AG04450 (cell line): ENCODE measurements at places on chromosomes 4 and X.

GRCh38 chrX:69037786-69038185 is 127.5 kb downstream of the PJA1 start:
- no peak for DNase-seq

GRCh38 chr4:39464886-39465501 is 6.1 kb downstream of the LIAS start:
- peak; percentile 71 for DNase-seq

GRCh38 chr4:147461161-147461560 is 19.7 kb upstream of the EDNRA start:
- no peak for DNase-seq

DNA sequence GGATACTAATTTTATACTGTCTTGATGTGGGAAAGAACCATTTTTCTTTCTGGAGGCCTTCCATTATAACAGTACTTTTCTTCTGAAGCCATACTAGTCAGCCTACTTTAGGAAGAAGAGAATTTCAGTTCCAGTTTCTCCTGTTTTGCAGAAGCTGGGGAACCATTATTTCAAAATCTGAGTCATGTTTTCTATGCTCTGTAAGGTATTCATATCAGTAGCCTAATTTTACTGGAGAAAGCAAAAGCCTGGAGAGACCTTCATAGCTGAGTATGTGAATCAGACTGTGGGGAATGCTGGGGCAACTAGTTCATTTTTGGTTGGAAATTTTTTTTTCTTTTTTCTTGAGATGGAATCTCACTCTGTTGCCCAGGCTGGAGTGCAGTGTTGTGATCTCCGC is 22.4 kb downstream of the AFF1 start:
- DNase-seq = no peak

DNA sequence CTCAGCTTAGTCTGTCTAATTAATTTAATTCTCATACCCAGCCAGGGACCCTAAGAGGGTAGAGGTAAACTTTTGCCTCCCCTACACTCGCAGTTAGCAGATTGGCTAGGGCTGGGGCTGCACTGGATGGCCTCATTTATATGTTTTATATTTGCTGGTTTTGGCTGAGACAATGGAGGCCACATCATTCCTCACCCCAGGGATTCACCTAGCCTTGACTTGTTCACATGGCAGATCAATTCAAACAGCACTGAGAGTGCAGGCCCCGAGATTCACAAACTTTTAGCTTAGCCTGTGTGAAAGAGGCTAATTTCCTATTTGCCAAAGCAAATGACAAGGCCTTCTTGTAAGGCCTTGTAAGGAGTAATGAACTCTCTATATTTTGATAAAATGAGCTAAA is 844.4 kb downstream of the ARAP2 start:
- DNase-seq = no peak

DNA sequence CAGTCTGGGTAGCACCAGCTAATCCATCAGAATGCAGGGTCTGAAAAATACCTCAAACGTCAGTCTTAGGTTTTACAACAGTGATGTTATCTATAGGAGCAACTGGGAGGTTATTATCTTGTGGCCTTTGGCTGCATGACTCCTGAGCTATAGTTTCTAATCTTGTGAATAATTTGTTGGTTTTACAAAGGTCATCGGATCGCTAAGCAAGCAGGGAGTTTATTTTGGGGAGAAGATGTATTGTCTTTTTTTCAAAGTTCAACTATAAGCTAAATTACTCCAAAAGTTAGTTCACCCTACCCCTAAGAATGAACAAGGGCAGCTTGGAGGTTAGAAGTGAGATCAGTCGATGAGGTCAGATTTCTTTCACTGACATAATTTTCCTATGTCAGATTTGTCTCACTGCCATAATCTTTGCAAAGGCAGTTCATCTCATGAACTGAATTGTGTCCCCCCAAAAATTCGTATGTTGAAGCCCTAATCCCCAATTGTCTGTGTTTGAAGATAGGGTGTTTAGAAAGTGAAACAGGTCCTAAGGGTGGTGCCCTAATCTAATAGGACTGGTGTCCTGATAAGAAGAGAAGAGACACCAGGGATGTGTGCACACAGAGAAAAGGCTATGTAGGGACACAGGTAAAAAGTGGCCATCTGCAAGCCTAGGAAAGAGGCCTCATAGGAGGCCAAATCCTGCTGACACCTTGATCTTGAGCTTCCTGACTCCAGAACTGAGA is 175.8 kb upstream of the GALNT7 start:
- DNase-seq = no peak

DNA sequence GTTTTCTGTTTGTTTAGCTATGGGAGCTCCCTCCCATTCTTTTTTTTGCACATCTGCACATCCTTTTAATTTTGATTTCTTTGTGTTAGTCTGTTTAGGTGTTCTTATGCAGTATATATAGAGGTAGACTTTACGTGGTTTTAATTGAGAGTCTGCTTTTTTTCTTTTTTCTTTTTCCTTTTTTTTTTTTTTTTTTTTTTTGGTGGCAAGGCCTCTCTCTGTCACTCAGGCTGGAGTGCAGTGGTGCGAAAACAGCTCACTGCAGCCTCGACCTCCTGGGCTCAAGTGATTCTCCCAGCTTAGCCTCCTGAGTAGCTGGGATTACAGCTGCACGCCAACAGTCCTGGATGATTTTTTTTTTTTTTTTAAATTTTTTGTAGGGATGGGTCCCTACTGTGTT is 68.2 kb downstream of the FAM193A start:
- no peak for DNase-seq

DNA sequence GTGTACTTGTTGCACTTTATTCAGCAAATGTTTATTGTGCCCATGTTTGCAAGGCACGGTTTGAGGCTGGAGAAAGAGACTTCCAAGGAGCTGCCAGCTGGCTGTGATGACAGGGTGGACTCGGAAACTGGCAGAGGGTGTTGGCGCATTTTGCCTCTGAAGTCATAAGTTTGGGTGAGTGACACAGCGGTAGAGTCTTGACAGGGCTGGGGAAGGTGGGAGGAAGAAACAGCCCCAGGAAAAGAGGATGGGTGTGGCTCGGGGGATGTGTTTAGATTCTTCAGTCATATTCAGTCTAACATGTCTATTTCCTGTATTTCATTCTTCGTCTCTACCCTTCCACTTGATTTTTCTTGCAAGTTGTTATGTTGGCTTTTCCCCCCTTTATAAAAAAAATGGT is 77.0 kb upstream of the STOX2 start:
- DNase-seq = no peak

GRCh38 chr4:14018191-14018853 is 390.8 kb upstream of the BOD1L1 start:
- DNase-seq = no peak

GRCh38 chrX:107673933-107674479 is 45.7 kb downstream of the PRPS1 start:
- no peak for DNase-seq
